ENCODE measurements at places on chromosomes 7 and 10.

DNA sequence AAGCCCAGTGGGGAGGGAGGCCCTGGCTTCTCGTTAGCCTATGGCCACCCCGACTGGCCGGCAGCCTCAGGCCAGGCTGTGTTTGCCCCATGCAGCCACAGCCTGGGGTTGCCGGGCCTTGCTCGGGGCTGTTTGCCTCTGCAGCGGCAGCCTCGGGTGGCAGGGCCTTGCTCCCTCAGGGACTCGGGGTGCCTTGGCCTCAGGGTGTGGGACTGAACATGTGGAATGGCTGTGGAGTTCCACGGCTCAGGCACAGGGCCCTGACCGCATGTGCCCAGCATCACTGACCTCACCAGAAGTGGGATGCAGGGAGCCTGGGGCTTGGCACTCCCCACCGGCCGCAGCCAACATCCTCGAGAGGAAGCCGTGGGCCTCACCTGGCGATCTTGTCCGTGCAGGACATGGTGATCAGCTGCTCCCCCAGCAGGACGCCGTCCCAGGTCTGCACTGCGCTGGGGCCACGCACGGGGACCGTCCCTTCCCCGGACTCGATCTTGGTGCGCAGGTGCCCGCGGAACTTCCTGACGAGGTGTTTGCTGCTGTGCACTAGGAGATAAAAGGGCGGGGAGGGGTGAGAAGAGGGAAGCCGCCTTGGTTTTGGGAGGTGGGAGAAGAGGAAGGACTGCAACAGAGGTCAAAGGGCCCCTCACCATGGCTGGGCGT, 160.5 kb downstream of the WDR37 start:
- no peak for DNase-seq

DNA sequence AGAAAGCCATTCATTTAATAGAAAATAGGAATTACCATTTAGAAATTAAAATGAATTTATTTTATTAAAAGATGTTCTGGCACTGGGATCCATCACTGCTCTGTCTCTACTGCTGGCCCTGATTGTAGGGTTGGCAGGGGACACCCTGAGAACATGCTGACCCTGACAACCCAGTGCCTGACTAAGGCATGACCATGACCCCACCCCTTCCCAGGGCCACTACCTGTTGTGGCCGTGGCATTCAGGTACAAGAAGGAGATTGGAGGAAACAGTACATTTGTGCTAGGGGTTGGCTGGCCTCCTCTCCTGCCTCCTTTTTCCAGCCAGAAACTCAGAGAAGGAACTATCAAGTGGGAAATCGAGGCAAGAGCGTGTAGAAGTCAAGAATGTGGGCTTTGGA, 197.0 kb upstream of the ZMIZ1 start:
- peak; percentile 20 for DNase-seq

DNA sequence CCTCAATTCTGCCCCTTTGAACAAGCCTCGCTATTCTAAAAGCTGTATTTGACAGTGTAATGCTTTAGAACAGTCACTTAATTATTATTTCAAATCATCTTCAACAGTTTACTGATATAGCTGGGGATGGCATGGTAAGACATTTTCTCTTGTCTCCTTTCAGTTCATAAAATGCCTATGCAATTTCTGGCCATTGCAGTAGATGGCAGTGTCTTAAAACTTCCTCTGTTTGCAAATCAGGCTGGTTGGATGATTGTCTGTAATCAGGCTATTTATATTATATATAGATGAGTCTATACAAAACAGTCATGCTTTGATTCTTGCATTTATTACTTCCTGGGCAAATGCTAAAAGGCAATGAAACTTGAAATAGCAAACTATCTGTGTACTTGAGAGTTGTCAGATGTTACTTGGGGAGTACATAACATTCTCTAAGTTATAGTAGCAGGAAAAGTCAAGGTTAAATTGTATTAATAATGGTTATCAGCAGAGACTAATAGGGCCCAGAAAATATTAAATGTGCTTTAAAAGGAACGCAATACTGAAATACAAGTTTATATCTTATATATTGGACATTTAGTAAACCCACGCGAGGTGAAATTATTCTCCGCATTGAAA, 55.5 kb upstream of the LHFPL3 start:
- no peak for DNase-seq

- no peak for DNase-seq
Observed at GRCh38 chr10:61941202-61941681, 39.7 kb downstream of the ARID5B start.

DNA sequence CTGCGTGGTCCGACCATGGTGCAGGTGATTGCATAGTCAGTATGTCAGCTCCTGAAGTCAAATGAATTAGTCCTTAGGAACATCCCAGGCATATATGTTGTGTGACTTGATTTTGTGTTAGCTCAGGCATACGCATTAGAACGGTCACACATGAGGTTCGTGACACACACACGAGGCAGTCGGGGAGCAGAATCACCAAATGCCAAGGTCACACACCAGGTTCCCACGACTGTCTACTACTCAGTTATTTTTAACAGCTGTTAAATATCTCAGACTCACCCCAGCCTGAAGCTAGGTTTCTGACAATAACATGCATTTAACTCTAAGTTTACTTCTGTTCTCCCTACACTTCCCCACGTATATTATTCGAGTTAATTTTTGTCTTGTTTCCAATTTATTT, 54.8 kb downstream of the DYNC2I1 start:
- DNase-seq = no peak

GRCh38 chr7:4159154-4159501, 523.0 kb upstream of the FOXK1 start:
- no peak for DNase-seq

GRCh38 chr7:107173691-107174406, 5.0 kb downstream of the HBP1 start:
- DNase-seq = no peak

DNA sequence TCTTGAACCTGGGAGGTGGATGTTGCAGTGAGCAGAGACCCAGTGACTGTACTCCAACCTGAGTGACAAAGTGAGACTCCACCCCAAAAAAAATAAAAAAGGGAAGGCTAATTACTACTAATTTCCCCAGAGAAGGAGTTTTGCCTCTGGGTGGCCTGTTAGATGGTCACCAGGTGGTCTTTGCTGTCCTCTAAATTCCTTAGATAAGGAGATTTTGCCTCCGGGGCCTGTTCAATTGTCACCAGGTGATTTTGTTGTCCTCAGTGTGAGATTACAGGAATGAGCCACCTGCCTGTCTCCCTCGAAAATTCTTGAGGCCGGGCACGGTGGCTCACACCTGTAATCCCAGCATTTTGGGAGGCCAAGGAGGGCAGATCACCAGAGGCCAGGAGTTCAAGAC, 24.4 kb upstream of the ZMIZ2 start:
- DNase-seq = no peak

DNA sequence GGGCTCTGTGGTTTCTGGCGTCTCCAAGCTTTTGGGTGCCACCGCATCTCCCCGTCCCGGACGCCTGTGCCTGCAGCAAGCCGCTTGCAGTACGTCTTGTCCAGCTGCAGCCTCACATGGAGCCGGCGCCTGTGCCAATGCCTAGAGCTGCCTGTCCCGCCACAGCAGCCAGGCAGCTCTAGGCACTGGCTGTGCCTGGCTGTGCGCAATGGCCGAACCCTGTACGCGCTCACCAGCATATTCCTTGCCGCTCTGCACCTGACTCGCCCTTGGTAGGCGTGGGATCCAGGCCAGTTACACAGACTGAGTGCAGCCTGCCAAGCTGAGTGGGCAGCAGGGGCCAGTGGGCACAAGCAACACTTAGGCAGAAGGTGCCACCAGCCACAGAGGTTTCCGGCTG, 381.2 kb upstream of the SORCS1 start:
- DNase-seq = no peak

DNA sequence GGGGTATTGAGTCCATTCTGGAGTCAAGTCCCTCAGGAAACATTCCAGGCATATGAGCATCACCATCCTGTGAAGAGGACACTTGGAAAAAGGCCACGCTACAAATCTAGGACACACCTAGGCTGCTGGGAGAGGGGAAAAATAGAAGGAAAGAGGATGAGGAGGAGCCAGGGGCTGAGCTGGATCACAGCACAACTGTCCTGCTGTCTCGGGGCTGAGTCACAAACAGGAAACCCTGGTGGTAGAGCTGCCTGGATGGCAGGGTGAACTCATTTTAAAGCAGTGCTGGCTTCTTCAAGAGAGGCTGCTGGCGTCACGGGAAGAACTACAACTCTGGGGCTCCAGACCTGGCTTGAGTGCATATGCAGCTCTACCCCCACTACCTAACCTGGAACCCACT, 151.5 kb downstream of the RNF216 start:
- peak; percentile 67 for DNase-seq

DNA sequence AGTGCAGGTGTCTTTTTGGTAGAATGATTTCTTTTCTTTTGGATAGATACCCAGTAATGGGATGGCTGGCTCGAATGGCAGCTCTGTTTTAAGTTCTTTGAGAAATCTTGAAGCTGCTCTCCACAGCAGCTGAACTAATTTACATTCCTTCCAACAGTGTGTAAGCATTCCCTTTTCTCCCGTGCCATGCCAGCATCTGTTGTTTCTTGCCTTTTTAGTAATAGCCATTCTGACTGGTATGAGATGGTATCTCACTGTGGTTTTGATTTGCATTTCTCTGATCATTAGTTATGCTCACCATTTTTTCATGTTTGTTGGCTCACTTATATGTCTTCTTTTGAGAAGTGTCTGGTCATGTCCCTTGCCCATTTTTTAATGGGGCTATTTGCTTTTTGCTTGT, 486.3 kb downstream of the GALNT17 start:
- no peak for DNase-seq
